Activated CD4-positive, alpha-beta T cell treated with anti-CD3 and anti-CD28 coated beads, Interleukin-2, amount 10 ng/mL, durations not matched to agents 24 days and 14 days (primary cell): ENCODE measurements at places on chromosomes 12 and 14.

GRCh38 chr14:20730891-20731290 is 14.8 kb upstream of the EDDM3A start:
- no peak overlapping the region for H3K27ac ChIP-seq
- no peaks in the 10 kb centered on the region for H3K36me3 ChIP-seq
- no peak for DNase-seq
- H3K27me3 ChIP-seq: peaks cover 14% of the 10 kb centered on the region
- H3K4me1 ChIP-seq: no peaks in the 10 kb centered on the region

DNA sequence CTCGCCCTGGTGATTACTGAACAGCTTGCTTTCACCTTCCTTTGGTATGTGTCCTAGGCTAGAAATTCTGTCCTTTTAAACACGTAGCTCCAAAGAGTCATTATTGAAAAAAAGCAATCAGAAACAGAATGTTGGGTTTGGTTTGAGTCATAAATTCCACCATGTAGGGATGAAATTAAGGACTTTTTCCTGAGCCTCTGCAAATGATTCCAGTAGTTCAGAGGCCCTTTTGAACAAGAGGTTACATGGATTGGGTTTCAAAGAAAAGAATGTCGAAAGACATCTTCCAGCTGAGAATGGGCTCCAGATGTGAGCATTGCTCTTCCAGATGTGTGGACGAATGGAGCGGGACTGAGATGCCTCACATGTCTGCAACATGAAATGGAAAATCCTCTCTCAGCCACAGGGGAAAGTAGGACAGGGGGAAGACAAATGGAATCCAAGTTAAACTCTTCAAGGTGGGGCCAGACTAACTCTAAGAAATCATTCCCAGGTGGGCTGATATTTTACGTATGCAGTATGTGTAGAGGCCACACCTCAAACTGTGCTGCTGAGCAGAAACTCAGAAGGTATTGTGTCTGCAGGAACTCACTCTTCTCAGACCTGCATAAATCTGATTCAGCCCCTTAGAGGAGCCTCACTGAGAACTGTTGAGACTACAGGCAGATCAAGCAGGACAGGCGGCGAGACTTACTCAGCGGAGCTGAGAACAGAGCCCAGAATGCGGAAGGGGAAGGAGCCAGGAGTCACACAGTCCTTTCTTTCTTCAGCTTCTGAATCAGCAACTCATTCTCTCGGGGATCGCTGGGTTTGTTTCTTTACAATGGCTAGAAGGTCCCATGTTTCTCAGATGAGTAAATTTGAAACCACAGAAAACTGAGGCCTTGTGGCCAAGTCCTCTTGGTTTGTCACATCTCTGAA is 23.3 kb upstream of the EMP1 start:
- no peaks in the 10 kb centered on the region for H3K36me3 ChIP-seq
- peak overlapping the region; percentile 52 for H3K27ac ChIP-seq
- no peak overlapping the region for H3K4me3 ChIP-seq
- DNase-seq: peak; percentile 69
- peaks cover 13% of the 10 kb centered on the region for H3K4me1 ChIP-seq

GRCh38 chr12:23472329-23472971 is 477.0 kb downstream of the SOX5 start:
- no peaks in the 10 kb centered on the region for H3K36me3 ChIP-seq
- DNase-seq: no peak
- H3K27ac ChIP-seq: no peak overlapping the region
- no peak overlapping the region for H3K4me3 ChIP-seq
- no peaks in the 10 kb centered on the region for H3K4me1 ChIP-seq

DNA sequence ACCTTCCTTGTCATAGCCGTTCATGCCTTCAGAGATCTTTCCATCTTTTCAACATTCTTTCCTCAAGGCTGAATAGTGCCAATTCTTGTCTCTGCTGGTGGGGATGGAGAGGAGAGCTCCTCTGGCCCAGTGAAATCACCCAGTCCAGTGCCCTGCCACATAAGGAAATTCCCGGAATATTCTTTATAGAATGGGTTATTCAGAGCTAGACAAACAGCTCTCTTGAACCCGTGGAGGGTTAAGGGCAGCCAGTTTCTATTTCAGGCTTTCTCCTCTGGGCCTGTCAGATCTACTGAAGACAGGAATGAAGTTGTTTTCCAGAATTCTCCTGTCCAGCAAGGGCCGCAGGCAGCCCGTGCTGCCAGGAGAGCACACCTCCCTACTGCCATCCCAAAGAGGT is 8.1 kb upstream of the NRIP2 start:
- no peaks in the 10 kb centered on the region for H3K27me3 ChIP-seq
- H3K36me3 ChIP-seq: peaks cover 8% of the 10 kb centered on the region
- H3K4me1 ChIP-seq: no peaks in the 10 kb centered on the region

DNA sequence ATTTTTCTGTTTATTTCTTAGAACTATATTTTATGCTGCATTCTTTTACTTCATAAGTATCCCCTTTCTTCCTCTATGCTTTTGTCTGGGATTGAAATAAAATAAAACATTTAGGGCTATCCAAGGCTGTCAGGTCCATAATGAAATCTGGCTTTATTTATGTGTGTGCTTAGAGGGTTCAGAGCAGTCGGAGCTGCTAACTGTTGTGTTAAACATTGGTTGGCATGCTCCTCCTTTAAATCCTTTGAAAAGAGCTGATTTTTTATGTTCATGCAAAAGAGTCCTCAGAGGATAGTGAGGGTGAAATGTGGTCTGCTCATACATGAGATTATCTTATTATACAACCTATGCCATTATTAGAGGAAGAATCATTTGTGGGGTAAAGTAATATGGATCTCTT is 322.3 kb upstream of the E2F7 start:
- H3K27ac ChIP-seq: no peak overlapping the region
- no peaks in the 10 kb centered on the region for H3K27me3 ChIP-seq
- H3K36me3 ChIP-seq: no peaks in the 10 kb centered on the region

DNA sequence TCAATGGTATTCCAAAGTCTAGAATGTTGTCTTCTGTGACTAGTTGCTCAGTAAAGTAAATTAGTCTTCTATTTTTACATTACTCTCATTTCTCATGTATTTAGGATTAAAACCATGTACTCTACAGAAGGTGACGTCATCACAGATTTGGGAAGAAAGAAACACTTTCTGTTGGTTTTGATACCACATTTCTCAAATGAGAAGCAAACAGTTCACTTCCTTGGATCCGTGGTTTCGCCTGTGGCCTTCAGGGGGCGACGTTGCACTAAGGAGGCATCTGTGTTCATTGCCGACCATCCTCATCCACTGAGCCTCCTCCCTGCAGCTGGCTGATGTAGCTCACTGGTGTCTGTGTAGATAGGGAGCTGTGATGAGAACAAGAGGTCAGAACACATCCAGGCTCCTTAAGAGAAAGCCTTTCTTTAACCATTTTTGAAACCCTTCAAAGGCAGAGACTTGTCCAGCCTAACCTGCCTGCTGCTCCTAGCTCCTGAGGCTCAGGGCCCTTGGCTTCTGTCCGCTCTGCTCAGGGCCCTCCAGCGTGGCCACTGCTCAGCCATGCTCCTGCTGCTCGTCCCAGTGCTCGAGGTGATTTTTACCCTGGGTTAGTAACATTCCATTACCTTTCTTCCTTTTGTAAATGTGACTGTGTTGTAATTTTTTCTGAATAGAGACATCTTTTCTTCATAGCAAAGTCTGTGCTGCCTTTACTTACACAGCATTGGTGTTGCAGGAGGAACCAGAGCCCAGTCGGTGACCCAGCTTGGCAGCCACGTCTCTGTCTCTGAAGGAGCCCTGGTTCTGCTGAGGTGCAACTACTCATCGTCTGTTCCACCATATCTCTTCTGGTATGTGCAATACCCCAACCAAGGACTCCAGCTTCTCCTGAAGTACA is 220.6 kb upstream of the OR4E1 start:
- no peaks in the 10 kb centered on the region for H3K36me3 ChIP-seq
- H3K4me3 ChIP-seq: peak overlapping the region; percentile 80
- peak; percentile 86 for DNase-seq
- H3K4me1 ChIP-seq: peaks cover 7% of the 10 kb centered on the region

DNA sequence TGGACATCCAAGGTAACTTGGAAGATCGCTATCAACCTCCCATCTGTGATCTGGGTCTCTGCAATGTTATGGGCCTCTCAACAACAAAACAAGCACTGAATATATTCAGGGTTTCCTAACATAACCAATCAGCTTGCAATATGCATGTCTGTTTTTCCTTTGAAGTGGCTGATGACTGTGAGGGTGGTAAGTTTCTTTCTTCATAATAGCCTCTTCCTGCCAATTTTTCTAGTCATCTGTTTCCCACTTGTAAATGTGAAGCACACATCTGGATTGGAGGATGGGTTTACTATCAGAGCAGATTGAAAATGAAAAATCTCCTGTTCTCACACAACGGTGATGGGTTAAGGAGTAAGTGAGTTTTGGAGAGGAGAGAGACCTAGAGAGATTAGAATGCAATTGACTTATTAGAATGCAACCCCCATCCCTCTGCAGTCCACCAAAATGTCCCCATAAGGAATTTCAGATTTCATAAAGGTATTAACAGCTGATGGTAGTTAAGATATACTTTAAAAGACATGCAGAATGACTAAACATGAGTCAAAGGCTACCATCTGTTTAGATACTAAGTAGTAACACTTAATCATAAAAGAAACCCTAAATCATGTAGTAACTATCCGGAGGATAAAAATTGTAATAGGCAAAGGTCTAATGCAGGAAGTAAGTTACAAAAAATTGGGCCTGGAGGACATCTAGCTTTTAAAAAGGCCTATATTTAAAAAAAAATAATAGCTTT is 58.4 kb upstream of the SAV1 start:
- peaks cover 24% of the 10 kb centered on the region for H3K4me1 ChIP-seq
- peaks cover 73% of the 10 kb centered on the region for H3K36me3 ChIP-seq
- DNase-seq: peak; percentile 84
- H3K4me3 ChIP-seq: peak overlapping the region; percentile 51
- no peaks in the 10 kb centered on the region for H3K27me3 ChIP-seq
- peak overlapping the region; percentile 88 for H3K27ac ChIP-seq

GRCh38 chr12:28443337-28443736 is 253.1 kb downstream of the CCDC91 start:
- no peak overlapping the region for H3K27ac ChIP-seq
- no peaks in the 10 kb centered on the region for H3K4me1 ChIP-seq
- DNase-seq: no peak
- H3K4me3 ChIP-seq: no peak overlapping the region

DNA sequence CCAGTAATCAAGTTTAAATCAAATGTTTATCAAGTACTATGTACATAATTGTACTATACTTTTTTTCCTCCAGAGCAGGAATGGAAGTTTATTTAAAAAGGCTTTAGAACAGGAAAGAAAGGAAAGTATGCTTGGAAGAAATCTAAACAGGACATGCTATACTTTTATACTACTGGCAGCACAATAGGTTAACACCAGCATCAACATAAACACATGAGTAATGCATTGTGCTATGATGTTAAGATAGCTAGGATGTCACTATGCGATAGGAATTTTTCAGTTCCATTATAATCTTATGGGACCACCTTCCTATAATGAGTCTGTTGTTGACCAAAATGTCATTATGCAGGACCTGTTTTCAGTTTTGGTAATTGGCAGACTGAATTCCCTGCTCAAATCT is 41.5 kb upstream of the ANKS1B start:
- H3K27ac ChIP-seq: no peak overlapping the region
- no peak overlapping the region for H3K4me3 ChIP-seq
- no peaks in the 10 kb centered on the region for H3K4me1 ChIP-seq
- no peaks in the 10 kb centered on the region for H3K27me3 ChIP-seq

- peak overlapping the region; percentile 88 for H3K27ac ChIP-seq
- peaks cover 30% of the 10 kb centered on the region for H3K4me1 ChIP-seq
- no peaks in the 10 kb centered on the region for H3K27me3 ChIP-seq
- DNase-seq: no peak
- H3K36me3 ChIP-seq: peaks cover 34% of the 10 kb centered on the region
These were observed 797 bp downstream of the UNG start for GRCh38 chr12:109098183-109098604.

- peak overlapping the region; percentile 81 for H3K27ac ChIP-seq
- peaks cover 8% of the 10 kb centered on the region for H3K27me3 ChIP-seq
- peak; percentile 84 for DNase-seq
These were observed 590 bp upstream of the CEBPE start for GRCh38 chr14:23119363-23120327.

DNA sequence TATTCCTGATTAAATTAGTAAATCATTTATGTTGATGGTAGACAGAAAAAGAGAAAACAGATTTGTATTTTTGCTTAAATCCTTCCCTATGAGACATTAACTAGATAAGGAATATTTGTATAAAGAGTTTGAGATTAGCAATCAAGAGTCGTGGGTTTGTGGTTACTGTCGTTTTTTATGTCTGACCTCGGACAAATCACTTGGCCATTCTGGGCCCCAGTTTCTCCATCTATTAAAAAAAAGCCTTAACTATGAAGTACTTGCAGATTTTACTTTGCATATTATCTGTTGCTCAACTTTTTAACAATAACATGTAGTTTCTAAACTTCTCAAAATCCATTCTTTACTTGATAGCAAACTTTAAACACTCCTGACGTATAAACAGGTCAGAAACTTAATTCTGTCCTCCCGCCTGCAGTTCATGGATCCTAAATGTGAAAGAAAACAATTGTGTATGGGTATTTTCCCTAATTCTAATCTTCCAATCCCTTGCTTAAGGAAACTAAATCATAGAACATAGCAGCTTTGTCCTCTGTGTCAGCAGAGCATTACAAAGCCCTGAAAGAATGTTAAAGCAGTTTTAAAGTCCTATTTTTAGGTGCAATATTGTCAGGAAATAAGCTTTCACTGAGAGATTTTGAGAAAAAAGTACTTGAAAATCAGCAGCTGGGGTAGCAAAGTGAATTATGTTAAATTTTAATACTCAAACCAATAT is 118.2 kb downstream of the GPR135 start:
- no peaks in the 10 kb centered on the region for H3K36me3 ChIP-seq
- H3K27me3 ChIP-seq: no peaks in the 10 kb centered on the region
- H3K4me3 ChIP-seq: no peak overlapping the region
- H3K27ac ChIP-seq: no peak overlapping the region
- H3K4me1 ChIP-seq: no peaks in the 10 kb centered on the region

DNA sequence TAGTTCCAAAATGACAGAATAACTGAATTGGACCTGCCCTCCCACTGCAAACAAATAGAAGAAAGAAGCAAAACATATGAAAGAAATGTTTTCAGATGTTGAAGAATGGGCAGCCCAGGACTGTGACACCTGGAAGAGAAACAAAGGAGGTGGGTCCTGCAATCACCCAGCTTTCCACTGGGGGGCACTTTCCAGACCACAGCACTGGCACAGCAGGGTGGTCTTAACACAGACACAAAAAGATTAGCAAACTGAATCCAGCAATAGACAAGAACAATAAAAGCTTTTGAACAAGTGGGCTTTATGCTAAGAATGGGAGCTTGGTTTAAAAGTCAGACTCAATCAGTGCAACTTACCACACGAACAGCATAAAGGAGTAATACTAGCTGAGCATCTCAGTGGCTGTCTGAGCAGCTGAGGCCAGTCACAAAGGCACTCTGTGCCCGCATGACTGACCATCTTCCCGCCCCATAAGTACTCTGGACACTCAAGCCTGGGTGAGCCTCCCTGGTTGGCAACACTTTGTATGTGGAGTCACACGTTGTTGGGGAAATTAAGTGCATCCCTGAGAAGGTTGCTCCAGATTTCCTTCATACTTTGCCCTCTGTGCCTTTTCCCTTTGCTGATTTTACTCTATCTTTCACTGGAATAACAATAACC is 27.7 kb downstream of the JKAMP start:
- no peaks in the 10 kb centered on the region for H3K4me1 ChIP-seq
- H3K36me3 ChIP-seq: no peaks in the 10 kb centered on the region
- H3K27me3 ChIP-seq: peaks cover 11% of the 10 kb centered on the region
- peak; percentile 60 for DNase-seq
- no peak overlapping the region for H3K4me3 ChIP-seq

GRCh38 chr12:49763006-49763591 is 21.7 kb downstream of the TMBIM6 start:
- H3K27me3 ChIP-seq: no peaks in the 10 kb centered on the region
- H3K4me1 ChIP-seq: peaks cover 56% of the 10 kb centered on the region
- peaks cover 65% of the 10 kb centered on the region for H3K36me3 ChIP-seq
- H3K27ac ChIP-seq: peak overlapping the region; percentile 90
